ENCODE measurements at places on chromosomes 6 and 20.

DNA sequence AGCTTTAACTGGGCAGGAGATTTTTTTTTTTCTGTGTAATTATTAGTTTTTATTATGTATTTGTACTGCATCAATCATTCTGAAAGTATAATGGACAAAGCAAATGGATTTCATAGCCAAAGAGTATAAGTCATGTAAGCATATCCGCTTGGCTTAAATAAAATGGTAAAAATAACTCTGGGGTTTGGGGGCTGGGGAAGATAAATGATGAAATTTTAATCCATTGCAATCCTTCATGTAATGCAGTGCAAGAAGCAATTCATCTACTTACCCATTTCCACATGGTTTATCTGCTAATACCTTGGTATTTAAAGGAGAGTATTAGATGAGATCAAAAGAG lies 781.4 kb downstream of the QKI start:
- no peak for DNase-seq

DNA sequence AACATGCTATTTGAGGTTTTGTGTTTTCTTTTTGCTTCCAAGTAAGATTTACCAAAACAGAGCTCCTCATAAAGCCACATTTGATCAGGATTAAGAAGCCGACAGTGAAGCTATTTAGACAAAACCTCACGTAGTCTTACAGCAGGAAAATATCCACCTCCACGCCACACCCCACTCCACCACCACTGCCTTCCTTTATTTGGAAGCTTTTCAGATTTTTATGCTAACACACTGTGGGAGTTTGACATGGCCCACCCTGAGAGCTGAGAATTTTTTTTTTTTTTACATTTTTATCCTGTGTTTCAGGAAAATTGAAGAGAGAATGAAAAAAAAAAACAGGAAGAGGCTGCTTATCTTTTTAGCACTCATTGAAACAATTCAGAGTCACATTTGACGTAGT lies 104.8 kb upstream of the MC3R start:
- DNase-seq: no peak

- no peak for DNase-seq
These were observed 29.7 kb upstream of the UFL1 start for GRCh38 chr6:96491926-96492325.

- DNase-seq: no peak
These were observed 116.3 kb upstream of the EMILIN3 start for GRCh38 chr20:41482647-41483552.

DNA sequence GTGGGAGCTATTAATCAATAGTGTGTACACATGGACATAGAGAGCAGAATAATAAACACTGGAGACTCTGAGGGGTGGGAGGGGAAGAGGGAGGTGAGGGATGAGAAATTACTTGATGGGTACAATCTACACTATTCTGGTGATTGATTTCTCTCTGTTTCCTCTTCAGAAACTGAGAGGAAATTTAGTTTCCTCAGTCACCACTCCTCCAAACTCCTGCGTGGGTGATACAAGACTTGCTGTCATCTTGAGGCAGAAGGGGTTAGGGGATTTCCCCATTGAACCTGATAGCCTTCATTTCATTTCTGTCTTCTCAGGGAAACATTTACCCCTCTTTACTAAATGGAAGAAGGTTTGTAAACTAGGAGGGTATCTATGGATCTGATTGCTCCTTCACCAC lies 84.3 kb upstream of the ESR1 start:
- DNase-seq: no peak

GRCh38 chr6:108959972-108960582 lies 111.9 kb downstream of the ARMC2 start:
- DNase-seq: no peak

- DNase-seq: peak; percentile 75
These were observed 129.1 kb downstream of the PACRG start for GRCh38 chr6:162856885-162857284.

- DNase-seq: no peak
These were observed 1.1 kb upstream of the PTK7 start for GRCh38 chr6:43074847-43075669.

DNA sequence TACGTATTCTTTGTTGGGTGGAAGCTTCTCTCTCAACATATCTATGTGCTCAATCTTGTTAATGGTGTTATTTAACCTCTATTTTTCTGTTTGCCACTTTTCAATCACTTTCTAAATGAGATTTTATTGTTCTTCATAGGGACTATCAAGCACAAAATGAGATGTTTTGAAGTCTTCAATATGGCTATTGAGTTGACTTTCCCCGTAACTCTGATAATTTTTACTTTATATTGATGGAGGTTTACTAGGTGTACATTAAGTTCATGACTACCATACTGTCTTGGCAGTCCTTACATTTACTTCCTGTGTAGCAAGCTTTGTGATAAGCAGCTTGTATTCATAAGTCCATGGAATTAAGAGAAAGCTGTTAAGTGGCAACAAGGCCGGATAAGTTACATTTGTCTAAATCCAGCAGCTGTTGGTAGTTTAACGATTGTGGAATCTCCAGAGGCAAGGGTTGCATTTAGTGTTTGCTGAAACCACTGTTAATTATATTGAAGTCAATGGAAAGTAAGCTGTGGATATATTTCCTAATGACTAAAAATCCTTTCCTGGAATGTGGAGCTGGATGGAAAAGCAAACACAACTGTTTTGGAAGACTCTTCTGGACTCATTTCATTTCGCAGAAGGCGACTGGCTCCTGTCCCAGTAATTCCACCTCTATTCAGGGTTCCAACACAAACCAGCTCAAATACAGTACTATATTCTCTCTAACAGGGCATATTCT lies 57.3 kb upstream of the SMIM29 start:
- no peak for DNase-seq

- DNase-seq: no peak
These were observed 61.4 kb upstream of the NT5E start for GRCh38 chr6:85388531-85388930.

- DNase-seq: no peak
These were observed 88.9 kb upstream of the FOXP4 start for GRCh38 chr6:41457303-41457670.

- DNase-seq: no peak
These were observed 123.2 kb downstream of the BACH2 start for GRCh38 chr6:90173262-90173925.

GRCh38 chr6:130150906-130151305 lies 71.8 kb downstream of the SAMD3 start:
- no peak for DNase-seq

DNA sequence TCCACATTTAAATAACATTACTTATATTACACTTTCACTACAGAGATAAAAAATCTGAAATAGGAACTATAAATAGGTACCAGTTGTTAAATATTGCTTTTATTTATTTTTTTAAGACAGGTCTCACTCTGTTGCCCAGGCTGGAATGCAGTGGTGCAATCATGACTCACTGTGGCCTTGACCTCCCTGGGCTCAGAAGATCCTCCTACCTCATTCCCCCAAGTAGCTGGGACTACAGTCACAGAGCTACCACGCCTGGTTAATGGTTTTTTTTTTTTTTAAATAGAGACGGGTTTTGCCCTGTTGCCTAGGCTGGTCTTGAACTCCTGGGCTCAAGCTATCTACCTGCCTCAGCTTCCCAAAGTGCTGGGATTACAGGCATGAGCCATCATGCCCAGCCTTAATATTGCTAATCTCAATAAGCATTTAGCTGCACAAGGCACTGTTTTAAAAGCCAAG lies 17.3 kb downstream of the EEF1E1 start:
- DNase-seq: no peak

DNA sequence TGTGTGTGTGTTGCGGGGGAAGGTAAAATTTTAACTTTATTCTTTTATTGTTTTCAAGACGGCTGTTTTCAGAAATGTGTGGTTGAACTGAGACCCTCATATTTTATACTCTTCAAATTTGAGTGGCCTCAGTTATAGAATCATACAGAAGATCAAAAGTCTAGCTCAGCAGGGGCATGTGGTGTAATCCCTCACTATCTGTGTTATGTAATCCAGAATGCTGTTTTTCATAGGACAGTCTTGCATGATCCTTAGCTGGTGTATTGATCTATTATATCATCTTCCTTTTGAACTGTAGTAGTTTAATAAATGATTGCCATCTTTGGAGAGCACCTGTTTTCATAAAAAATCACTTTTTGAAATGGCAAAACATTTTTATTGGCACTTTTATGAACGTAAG lies 1.4 kb downstream of the PLCB4 start:
- no peak for DNase-seq

DNA sequence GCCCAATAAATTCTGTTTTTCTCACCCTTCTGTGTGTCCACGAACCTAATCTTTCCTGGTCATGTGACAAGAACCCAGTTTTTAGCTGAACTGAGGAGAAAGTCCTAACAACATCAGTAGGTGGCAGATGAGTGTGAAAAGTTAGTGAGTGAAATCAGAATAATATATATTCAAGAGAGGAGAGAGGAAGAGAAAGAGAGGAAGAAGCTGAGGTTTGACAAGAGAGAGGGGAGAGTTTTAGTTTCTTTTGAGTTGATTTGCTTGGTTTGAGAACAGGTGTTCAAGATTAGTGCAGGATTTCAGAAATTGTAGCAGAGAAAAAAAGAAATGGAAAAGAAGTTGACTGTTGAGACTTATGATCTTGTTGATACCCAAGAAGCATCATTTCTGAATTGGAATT lies 930.5 kb upstream of the FLRT3 start:
- no peak for DNase-seq

- DNase-seq: no peak
These were observed 26.1 kb downstream of the PXDC1 start for GRCh38 chr6:3725145-3726047.

- no peak for DNase-seq
These were observed 53.2 kb upstream of the NKX2-4 start for GRCh38 chr20:21450572-21450971.

- no peak for DNase-seq
These were observed 2.1 kb upstream of the FAM83C start for GRCh38 chr20:35294293-35294685.

GRCh38 chr6:2480267-2480966 lies 235.0 kb upstream of the GMDS start:
- peak; percentile 21 for DNase-seq

- DNase-seq: no peak
These were observed 87.5 kb upstream of the TOP1 start for GRCh38 chr20:40941133-40941610.

DNA sequence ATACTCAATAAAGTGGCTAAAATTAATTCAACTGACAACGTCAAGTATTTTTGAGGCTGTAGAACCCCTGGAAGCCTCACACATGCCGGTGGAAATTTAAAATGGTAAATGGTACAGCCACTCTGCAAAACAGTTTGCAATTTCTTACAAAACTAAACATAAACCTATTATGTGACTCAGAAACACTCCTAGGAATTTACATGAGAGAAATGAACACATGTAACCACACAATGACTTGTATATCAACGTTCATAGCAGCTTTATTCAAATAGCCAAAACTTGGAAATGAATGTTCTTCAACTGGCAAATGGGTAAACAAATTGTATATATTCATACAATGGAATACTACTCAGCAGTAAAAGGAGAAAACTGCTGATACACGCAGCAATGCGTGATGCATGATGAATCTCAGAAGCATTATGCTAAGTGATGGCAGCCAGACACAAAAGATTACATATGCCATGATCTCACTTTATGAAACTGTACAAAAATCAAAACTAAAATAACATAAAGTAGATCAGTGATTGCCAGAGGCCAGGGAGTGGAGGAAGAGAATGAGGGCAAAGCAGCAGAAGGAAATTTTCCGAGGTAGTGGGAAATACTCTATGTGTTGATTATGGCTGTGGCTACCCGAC lies 112.5 kb downstream of the FAM50B start:
- no peak for DNase-seq

GRCh38 chr6:113449051-113449450 lies 408.1 kb upstream of the MARCKS start:
- no peak for DNase-seq

DNA sequence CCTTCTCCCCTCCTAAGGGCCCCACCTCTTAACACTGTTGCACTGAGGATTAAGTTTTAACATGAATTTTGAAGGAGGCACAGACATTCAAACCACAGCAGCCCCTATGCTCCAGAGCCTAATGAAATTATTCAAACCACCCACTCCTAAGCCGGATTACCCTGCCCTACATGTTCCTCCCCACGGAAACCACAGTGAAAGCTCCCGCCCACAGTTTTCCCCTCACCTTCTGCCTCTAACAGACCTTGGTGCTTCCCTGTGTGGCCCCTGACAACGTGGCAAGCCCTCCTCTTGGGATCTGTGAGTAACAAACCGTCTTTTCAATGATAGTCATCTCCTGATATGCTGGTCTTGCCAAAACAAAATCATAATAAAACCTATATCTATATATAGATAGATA lies 74.8 kb downstream of the RIN2 start:
- no peak for DNase-seq

DNA sequence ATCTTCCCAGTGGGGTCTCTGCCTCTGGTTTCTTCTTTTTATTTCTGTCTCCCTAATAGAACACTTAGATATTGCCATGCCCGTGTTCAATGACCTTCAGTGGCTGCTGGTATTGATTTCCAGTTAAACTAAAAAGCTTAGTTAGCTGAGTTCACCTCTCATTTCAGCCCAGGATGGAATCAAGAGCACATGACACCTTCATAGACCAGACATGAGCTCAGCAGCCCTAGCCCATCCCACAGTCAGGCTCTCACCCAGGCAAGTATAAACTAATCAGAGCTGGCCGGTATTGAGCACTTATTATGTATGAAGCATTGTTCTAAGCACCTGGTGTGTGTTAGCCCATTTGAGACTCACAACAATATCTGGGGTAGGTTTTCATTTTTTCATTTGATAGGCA lies 33.7 kb upstream of the PLEKHG1 start:
- DNase-seq: no peak

- no peak for DNase-seq
These were observed 267.1 kb upstream of the SGK1 start for GRCh38 chr6:134584847-134585516.

DNA sequence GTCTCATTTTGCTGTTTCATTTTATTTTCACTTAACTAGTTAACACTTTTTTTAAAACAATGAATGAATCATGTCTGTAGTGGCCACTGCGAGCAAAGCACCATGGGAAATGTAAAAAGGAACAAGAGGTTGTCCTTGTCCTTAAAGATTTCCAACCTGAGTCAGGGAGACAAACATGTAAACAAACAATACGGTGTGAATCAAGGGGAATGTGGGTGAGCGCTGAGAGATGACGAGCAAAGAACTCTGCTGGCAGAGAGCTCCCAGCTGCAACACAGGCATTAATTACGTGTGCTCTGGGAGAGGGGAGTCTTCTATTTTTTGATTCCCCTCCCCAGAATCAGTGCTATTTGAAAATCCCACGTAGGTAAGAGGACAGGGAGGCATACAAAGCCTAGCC lies 84.3 kb downstream of the ATXN1 start:
- no peak for DNase-seq

DNA sequence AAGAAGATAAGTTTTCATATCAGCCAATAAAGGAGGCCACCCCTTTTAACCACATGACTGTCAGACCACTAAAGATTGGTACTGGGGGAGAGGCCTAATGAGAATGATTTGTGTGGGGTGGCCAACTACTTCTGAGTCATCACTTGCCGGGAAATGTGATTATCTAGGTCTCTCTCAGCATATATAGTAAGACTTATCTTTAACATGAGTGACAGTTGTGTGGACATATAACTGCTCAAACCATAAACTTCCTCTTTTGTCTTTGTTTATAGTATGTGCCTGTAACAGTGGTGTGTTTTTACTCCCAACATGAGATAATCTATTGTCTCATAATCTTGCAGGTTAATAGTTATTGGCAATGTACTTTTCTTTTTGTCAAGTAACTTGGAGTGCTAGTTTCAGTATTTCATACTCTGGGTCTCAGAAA lies 312.4 kb downstream of the CDKAL1 start:
- no peak for DNase-seq

All from SHP77 treated with DMSO at 0.1 percent for 48 hours (cell line).